ENCODE measurements at places on chromosomes 2 and 18.

- DNase-seq: no peak
Measured at GRCh38 chr2:20125616-20126015, 74.2 kb upstream of the LAPTM4A start.

DNA sequence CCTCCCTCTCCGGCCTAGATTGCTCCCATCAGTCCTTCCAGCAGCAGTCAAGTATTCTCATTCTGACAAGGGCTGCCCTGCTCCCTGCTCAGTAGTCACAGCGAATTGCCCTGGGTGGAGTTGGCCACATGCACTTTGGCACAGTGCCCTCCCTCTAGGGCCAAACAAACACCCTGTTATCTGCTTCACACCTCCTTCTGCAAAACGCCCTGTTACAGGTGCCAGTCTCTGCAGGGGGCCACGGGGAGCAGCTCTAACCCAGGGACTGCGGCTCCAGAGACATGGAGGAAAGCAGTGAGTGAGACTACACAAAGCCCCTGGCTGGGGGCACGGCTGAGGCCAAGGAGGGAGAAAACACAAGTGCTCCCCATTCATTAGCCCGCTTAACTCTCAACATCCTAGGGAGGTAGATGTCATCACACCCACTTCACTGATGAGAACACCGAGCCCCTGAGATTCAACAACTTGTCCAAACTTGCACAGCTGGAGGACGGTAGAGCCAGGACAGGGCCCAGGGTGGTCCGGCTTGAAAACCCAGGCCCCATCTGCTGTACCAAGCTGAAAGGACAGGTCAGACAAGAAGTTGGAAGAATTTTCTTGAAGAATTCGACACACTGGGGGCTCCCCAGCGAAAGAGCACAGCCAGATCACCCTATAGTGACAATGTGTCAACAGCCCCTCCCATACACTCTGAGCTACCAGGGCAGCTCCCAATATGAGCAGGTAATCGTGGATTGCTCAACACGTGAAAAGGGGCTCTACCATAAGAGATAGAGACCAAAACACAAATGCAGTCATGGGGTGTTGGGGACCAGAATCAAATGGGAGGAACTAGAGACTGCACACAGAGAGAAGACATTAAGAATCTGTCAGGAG is 8.7 kb upstream of the TFCP2L1 start:
- DNase-seq: no peak

DNA sequence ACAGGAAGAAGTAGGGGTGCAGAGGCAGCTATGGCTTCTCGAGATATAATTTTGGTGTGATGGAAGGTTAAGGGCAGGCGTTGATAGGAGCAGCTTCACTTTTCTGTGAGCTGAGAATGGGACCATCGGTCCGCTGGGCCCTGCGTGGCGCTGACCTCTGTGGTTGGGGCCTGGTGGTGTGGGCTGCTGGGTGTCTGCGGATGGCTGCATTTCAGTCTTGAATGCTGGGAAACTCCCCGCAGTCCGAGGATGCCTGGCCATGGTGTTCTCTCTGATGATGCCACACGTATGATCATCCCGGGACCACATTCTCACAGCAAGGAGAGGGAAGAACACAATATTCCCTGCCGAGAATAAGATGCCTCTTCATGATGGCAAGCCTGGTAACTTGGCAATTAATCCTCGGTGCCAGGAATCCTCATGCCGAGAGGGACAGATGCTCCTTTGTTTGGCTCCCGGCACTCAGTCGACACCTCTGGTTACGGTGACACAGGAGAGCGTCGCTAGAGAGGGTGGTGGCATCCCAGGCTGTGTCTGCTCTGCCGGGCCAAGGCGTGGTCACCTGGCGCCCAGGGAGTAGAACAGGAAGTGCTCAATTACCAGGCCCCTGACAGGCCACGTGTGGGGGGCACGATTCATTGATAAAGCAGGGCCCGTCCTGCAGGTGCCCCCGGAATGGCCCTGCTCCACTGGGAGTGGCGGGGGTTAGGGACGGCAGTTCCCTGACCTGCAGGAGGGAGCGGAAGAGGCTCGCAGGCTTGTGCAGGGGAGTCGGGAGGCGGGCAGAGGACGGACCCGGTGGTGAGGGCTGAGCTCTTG is 119.4 kb upstream of the CTDP1 start:
- no peak for DNase-seq

DNA sequence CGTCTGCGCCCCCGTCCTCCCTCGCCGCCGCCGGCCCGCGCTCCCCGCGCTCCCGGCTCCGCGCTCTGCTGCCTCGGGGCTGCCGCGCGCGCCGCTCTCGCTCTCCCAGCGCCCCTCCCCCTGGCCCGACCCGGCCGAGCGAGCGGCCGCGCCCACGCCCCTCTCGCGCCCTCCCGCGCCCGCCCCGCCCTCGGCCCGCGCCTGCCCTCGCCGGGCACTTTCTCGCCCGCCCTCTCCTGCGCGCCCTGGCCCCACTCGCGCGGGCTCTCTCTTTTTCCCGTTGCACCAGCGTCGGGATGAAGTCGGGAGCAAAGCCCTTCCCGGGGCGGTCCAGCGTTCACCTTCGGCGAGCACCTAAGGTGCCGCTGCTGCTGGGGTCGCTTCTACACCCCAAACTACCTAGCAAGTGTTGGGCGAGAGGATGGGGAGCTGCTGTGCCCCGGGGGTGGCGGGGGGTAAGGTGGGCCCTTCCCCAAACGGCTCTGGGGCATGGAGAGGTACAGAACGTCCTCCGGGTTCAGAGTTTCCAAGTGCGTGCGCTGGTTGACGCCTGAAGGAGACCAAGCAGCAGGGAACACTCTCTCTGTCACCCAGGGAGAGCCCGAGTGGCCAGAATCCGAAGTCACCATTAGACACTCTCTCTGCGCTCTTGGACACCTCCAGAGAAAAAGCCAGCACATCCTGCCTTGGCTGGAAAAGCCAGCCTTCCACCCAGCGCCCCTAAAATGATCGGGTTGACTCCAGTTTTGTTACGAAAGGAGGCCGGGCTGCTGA is at the start of gene COLEC12:
TSS of gene COLEC12 (minus strand) at position 70 of the 774 bp plus-strand sequence. CDS start 187 bp downstream, outside the sequence.
- peak; percentile 28 for DNase-seq

DNA sequence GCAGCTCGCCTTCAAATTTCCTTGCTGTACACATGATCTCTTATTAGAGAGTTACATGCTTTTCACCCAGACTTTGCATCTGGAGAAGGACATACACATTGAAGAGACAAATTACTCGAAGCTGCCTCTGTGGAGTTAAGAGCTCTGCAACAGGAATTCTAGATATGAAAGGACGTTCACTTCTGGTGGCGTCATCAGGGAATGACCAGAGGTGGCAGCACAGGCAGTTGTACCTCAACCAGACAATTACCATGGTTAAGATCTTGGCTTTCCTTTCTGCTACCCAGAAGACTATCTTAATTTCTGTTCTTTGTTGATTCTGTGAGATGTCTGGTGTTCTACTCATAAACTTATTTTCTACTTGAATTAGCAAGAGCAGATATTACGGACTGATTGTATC is 39.1 kb upstream of the MC4R start:
- no peak for DNase-seq

GRCh38 chr2:25426326-25426725 is 84.6 kb upstream of the DNMT3A start:
- no peak for DNase-seq

DNA sequence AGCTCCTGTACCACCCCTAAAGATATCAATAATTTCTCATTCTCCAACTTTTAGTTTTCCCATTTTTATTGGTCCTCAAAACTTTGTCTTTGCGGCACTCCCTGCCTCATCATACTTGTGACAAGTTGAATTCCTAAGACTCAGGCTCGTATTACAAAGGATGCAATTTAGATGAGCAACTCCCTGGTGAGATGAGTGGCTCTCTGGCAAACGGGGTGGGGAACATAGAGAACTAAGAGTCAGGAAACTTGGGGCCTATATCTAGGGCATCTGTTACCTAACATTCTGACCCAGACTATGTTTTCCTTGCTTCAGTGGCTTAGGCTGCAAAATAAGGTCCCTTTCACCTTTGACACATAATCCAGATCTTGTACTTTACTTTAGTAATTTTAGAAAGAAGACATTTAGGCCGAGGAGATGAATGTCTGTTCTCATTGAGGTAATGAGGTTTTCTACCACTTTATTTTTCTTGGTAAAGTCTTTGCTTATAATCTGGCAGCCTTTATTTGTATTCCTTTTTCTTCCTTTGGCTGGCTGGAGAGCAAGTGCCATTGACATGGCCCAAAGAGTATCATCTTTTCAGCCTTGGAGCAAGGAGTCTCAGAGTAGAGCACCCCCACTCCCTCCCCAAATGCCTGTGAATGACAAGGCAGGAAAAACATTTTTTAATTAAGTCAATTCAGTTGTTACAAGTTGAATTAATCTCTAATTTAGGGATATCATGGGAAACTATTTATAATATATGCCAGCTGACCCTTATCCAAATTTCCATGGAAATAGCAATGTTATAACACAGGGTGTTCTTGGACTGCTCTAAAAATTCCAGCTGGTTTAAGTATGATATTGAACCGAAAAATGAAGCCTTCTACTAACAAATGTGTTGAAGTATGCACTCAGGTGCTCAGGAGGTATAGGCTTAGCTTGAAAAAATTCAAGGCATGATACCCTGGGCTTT is 15.2 kb downstream of the TSPYL6 start:
- no peak for DNase-seq
